ENCODE measurements at places on chromosomes 4 and X. TPM values are rescaled to one million over a fixed set of nuclear protein-coding genes. Genes with fewer than 3 reads are reported as not detected.

GRCh38 chrX:152873361-152873760, 24.5 kb upstream of the ZNF185 start:
- DNase-seq: no peak

GRCh38 chr4:108355186-108355901, 186.6 kb upstream of the LEF1 start:
- no peak for DNase-seq

- no peak for DNase-seq
These were observed 33.7 kb downstream of the AMMECR1 start for GRCh38 chrX:110284159-110284558.

DNA sequence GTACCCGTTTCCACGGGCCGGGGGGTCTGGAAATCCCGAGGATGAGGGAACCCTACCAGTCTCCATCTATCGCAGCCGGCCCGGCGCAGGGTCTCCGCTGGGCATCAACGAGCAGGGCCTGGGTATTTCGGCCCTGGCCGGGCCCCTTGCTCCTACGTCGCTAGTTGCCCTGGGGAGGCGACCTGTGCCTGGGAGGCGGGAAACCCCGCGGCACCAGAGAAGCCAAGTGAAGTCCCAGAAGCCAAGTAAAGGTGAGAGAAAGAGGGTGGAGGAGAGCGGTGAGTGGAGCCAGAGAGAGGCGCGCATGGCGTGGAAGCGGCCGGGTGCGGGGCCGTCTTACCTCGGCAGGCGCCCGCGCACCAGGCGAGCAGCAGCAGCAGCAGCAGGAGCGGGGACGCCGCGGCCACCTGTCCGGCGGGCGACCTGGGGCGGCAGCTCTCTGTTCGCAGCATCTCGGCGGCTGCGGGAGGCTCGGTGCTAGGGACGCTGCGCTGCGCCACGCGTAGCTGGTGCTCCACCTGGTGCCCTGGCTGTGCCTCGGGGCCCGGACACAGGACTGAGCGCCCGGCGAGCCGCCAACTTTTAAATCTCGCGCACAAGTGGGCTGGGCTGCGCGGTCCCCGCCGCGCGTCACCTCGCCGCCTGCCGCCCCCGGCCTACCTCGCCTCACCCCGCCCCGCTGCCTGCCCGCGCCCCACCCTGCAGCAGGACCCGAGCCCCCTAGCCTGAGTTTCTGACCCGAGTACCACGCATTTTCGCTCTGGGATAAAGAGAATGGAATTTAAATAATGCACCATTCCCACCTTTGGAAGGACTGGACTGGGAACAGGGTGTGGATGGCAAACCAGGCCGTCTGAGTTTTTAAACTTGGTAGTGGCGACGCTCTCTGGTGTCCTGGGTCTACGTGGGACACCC, at the start of gene NMU:
NMU (minus strand) TSS at position 558 of the 915 bp plus-strand sequence; CDS start at position 452, 106 bp downstream.
- peak; percentile 65 for DNase-seq

- DNase-seq: no peak
These were observed 38.7 kb downstream of the CPEB2 start for GRCh38 chr4:15040916-15041463.

DNA sequence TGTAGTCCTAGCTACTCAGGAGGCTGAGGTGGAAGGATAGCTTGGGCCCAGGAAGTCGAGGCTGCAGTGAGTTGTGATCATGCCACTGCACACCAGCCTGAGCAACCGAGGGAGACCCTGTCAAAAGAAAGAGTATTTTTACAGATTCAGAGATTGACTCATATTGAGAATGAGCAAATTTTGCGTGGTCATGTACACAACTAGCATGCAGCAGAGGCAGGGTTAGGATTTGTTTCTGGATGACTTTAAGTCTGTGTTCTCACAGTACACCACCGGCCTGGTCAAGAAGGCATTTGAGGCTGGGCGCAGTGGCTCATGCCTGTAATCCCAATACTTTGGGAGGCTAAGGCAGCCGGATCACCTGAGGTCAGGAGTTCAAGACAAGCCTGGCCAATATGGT, 44.8 kb upstream of the CBR4 start:
- no peak for DNase-seq

GRCh38 chrX:46831765-46832327, 5.0 kb upstream of the RP2 start:
- no peak for DNase-seq

GRCh38 chrX:139094671-139095592, 383.4 kb upstream of the FGF13 start:
- DNase-seq: no peak

- no peak for DNase-seq
These were observed 298.5 kb downstream of the KCTD8 start for GRCh38 chr4:44150091-44150576.

DNA sequence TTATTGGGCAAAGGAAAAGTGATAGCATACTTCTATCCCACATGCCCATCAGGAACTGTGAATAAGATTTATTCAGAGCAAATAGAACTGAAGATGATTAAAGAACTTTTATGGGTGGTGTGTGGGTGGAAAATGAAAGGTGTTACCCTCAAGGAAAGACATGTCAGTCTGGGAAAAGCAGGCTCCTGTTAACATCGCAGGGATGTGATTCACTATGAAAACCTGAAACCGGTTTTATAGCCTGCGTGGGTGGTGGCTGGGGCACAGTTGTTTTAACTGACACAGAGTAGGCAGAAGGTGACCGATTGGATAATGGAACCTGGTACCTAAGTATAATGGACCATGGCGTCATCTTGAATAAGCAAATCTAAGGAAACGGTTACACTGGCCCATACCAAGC, 61.3 kb upstream of the CASK start:
- no peak for DNase-seq

- DNase-seq: no peak
These were observed 9.2 kb upstream of the CXorf66 start for GRCh38 chrX:139974471-139974870.

DNA sequence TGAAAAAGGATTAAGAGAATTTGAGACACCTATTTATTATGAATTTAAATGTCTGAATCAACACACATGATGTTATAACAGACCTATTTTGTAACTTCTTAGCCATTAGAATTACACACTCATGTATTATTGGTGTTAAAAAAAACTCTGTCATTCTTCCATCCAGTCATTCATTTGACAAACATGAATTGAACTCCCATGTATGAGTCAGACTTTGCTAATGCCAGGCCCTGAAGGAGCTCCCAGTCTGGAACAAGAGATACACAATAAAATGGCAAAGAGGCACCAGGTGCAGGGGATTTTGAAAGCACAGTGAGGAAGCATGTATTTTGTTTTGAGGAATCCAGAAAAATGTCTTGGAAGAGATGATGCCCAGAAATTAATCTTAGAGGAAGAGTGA, 87.7 kb upstream of the EFHC2 start:
- DNase-seq: no peak

GRCh38 chr4:142475663-142476062, 370.4 kb downstream of the INPP4B start:
- DNase-seq: no peak

GRCh38 chr4:78069859-78070258, 12.7 kb downstream of the FRAS1 start:
- DNase-seq: no peak

DNA sequence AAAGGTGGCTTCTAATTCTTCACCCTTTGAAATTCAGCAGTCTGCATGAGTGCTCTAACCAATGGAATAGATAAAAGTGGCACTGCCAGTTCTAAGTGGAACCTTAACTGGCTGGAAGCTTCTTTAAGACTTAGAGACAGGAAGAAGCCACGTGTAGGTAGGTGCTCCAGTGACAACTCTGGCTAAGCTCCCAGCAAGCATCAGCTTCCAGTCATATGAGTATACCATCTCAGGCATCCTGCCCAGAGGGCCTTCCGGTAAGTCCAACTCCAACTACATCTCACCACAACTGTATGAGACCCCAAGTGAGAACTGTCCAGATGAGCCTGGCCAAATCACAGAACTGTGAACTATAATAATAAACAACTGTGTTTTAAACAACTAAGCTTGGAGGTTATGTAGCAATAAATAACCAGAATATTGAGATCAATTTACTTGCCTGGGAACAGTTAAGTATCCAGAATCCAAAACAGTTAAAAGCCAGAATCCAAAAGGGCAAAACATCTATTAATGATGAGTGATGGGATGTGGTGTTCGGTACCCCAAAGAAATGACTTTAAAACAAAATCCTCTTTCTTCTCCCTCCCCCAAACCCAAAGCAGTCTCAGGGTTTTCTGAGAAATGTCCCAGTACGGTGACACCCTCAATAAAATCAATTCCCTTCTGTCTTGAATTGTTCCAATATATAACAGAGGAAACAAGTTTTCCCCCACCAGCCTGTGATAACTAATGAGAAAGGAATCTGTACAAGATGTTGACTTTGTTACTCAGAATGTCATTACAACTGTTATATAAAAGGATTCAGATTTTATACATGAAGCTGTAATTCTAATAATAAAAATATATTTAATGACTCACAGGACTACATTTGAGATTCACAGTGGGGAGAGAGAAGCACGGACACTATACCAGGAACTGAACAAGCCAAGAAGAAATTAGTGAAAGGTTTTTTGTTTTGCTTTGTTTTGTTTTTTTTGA, 4.2 kb downstream of the TSPAN5 start:
- DNase-seq: no peak

DNA sequence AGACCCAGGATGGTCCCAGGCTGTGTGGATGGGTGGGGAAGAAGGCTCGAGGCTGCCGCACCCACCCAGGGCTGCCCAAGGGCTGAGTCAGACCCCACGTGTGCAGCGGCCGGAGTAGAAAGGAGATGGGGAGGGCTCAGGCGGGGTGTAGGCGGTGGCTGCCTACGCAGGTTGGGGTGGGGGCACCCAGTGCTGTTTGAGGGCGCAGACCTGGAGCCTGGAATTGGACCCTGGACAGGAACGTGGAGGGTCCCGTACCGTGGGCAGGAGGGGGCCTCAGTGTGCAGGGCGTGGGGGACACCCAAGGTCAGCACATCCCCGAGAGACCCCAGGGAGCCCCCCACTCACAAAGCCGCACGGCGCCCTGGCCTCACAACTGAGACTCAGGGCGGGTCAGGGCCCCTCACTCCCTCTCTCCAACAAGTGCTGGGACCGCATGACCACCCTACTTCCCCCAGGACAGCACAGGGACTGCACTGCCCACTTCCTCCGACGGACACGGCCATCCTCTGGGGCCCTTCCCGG, 79.9 kb downstream of the FAM53A start:
- DNase-seq: peak; percentile 11

DNA sequence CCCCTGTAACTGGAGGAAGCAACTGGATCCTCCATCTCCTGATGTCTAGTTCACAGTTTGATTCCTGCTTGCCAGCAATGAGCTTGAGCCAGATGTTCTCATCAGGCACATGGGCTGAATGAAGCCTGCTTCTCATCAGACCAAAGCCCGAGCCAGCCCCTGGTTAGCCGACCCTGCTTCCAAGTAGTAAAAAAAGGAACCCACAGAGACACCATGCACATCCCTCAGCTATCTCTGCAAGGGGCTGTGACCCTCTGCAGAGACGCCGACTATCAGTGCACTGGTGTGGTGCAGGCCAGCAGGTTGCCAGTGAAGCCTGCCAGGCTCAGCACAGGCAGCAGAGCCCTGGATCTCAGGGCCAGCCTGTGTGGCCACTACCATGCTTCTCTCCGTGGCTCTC, 2.8 kb downstream of the DCTD start:
- no peak for DNase-seq

GRCh38 chr4:122783301-122784215, 43.1 kb upstream of the FGF2 start:
- DNase-seq: no peak

DNA sequence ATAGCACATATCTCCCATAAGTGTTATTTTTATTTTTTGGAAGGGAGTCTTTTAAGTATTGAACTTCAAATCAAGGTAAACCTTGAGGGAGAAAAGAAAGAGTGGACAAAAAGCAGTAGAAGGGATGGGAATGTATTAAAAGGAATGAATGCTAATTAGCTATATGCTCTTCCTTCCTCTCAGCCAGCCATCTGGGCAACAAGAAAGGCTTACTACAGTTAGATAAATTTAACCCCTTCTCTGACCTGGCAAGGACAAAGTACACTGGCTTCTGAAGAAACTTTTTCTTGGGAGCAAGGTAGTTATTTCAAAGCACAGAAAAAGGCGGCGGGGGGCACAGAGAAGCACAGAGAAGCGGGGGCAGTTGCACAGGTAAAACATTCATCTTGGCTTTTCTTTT, 54.6 kb downstream of the GAB1 start:
- DNase-seq: no peak

- DNase-seq: no peak
These were observed 376.8 kb downstream of the BCOR start for GRCh38 chrX:39720945-39721344.

- DNase-seq: no peak
These were observed 41.3 kb downstream of the ABLIM2 start for GRCh38 chr4:8117278-8117682.

DNA sequence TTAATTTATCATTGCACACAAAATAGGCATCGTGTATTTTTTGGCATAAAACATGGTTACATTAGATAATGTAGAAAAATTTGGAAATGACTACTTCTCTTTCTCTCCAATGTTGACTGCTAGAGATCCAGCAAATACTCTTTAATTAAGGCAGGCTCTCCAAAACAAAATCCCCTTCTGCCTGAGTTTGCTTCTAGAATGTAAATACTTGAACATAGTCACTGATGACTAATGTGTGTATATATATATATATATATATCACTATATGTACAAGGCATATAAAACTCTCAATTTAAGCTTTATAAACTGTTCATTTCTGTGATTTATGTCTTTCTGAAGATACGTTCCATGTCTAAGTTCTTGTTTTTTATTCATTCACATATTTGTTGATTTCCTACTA, 67.2 kb upstream of the CAMK2D start:
- DNase-seq: no peak

- DNase-seq: no peak
These were observed 366.6 kb downstream of the GASK1B start for GRCh38 chr4:157806184-157806583.

Gene RAB9B
- 4.5 TPM for total RNA-seq

Gene FAM241A
- 1.2 TPM for total RNA-seq

Gene IL2
- total RNA-seq: not detected

Gene ATP10D
- 12.9 TPM for total RNA-seq

Gene ARX
- 0.98 TPM for total RNA-seq

Gene CXXC4
- 21.8 TPM for total RNA-seq

Gene FAT1
- 34.3 TPM for total RNA-seq

Measured in glutamatergic neuron (in vitro differentiated cells).